Right atrium auricular region (tissue), 2 donors: ENCODE measurements at places on chromosomes 5 and 9. TPM values are rescaled to one million over a fixed set of nuclear protein-coding genes. Genes with fewer than 3 reads are reported as not detected.

- no peak overlapping the region for H3K4me3 ChIP-seq
- H3K27me3 ChIP-seq, result no peaks in the 10 kb centered on the region
- H3K4me1 ChIP-seq, result no peaks in the 10 kb centered on the region
- H3K27ac ChIP-seq, result no peak overlapping the region
Observed at GRCh38 chr5:151431666-151432065, 15.7 kb upstream of the SLC36A1 start.

TRIP13 gene
- 0.20 TPM for total RNA-seq

MYOZ3 gene
- total RNA-seq, result 2.0 TPM

HMGXB3 gene
- total RNA-seq, result 18.4 TPM

DNA sequence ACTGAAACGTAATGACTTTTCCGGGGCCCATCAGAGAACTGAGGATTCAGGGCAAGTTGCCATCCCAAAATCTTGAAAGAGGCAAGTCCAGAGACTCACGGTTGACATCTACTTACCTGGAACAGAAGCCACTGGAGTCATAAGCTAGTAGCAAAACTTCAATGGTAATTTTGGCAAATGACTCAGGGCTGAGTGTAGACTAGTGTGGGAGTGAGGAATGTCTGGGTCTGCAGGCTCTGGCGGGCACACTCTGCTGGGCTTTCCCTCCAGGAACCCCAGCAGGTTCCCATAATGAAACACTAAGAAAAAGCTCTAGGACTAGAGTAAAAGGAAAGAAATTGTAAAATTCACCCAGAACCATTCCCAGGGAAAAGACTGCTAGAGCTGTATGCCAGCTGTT, 122.9 kb upstream of the NFIL3 start:
- no peak overlapping the region for H3K27ac ChIP-seq
- H3K36me3 ChIP-seq, result no peaks in the 10 kb centered on the region
